ENCODE measurements at places on chromosomes 11 and 22.

- H3K4me3 ChIP-seq = no peak overlapping the region
- no peak for DNase-seq
- no peaks in the 10 kb centered on the region for H3K27me3 ChIP-seq
- no peaks in the 10 kb centered on the region for H3K36me3 ChIP-seq
Observed at GRCh38 chr22:24985826-24986214, 33.3 kb downstream of the KIAA1671 start.

GRCh38 chr11:35214792-35215193 lies 75.8 kb downstream of the CD44 start:
- H3K4me3 ChIP-seq = no peak overlapping the region
- H3K4me1 ChIP-seq = no peaks in the 10 kb centered on the region
- H3K36me3 ChIP-seq = no peaks in the 10 kb centered on the region
- no peak overlapping the region for H3K27ac ChIP-seq
- no peaks in the 10 kb centered on the region for H3K27me3 ChIP-seq
- DNase-seq = no peak

DNA sequence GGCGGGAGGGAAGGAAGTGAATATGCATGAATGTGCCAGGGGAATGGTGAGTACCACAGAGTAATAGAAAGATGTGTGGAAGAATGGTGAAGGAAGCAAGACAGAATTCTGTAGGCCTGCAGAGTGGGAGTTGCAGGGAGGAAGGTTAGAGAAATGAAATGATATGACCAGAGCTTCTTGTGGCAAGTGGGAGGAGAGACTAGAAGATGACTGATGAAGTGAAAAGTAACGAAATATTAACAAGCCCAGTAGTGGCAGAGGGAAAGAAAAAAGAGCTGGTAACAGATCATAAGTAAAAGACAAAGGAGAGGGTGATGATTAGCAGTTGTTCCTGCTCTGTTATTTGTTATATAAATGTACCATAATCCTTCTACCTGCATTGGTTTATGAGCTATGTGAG lies 1.0 kb upstream of the ALKBH8 start:
- H3K4me1 ChIP-seq = peaks cover 8% of the 10 kb centered on the region
- H3K4me3 ChIP-seq = no peak overlapping the region
- no peaks in the 10 kb centered on the region for H3K27me3 ChIP-seq
- DNase-seq = no peak

DNA sequence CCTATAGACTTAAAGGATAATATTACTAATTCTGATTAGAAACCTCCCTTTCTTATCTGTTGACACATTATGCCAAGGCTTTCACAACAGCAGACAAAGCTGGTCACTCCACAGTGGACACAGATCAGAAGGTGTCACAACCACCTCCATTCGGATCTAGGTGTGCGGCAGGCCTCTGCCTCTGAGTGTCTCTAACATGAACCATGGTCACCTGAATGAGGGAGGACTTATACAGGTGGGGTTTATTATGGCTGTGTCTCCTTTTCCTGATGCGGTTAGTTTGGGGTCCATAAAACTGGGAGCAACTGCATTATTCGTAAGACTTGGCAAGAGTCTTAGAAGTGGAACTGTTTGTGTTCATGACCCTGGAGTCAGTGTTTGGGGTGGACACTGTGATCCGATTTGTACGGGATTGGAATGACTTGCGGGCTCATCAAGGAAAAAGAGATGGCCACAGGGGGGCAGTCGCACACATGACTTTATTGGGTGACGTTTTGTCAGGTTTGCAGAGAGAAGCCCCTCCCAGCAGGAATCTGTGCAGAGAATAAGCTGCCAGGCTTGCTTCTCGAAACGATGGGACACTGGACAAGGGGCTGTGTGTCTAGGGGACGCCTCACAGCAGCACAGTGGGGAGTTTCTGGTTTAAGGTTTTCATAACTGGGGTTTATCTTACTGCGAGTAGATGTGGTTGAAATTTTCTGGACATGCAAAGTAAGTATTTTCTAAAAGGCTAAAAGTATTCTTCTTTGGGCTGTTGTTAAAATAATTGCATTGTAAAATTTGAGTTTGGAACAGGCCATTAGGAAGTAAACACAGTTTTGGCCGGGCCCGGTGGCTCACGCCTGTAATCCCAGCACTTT lies 90.6 kb downstream of the GAB4 start:
- no peak overlapping the region for H3K4me3 ChIP-seq
- DNase-seq = no peak
- H3K27ac ChIP-seq = no peak overlapping the region
- H3K27me3 ChIP-seq = no peaks in the 10 kb centered on the region
- H3K36me3 ChIP-seq = no peaks in the 10 kb centered on the region

DNA sequence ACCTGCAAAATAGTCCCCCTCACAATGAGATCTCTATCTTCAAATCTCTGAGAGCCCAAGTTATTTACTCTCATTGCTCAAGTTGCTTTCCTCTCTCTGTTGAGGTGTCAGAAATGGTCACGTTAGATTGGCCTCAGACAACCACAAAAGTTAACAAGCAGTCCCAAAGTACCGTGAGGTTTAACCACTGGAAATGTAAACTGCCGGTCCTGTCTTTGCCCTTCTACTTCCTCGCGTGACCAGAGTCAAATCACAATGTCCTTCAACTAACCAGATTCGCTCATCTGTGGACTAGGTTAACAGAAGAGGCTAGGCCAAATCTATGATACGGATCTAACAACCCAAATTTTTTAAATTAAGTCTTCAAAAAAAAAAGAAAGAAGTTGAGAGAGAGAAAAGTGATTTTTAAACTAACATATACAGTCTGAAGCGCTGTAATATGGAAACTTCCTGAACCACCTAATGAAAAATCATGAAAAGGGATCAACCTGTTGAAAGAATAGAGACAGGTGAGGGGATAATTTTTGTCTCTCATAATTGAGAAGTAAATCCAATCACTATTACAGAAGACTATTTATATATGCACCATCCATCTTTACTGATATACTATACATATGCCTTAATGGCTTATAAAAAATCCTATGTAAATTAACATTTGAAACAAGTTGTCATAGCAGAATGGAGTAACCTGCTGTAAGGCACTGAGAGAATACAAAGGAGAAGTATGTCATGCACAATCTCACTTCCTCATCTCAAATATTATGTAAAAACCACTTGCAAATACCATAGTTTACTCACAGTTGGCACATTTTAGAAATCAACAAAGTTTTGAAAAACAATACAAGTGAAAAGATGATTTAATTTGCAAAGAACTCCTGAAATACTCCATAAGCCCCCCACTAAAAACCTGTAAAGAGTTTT lies 3.3 kb upstream of the JAML start:
- DNase-seq = no peak
- H3K36me3 ChIP-seq = no peaks in the 10 kb centered on the region
- no peaks in the 10 kb centered on the region for H3K27me3 ChIP-seq
